ENCODE measurements at places on chromosomes 1 and 21. TPM values are rescaled to one million over a fixed set of nuclear protein-coding genes. Genes with fewer than 3 reads are reported as not detected.

DNA sequence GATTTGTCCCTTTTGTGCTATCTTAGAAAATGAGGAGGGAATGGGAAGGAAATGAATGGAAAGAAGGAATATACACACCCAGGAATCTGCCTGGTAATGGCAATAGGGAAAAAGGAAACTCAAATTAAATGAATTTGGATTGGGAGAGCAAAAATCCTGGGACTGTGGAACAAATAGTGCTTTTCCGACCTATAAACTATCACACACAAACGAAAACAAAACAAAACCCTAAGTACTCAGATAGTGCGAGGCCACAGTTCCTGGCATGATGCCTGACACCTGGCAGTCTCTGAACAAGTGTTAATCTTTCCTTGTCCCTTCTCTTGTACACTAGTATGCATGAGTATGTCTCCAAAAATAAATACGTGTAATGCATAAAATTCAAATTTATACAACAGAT lies 319.8 kb upstream of the SPAG17 start:
- H3K36me3 ChIP-seq = no peaks in the 10 kb centered on the region
- H3K27ac ChIP-seq = no peak overlapping the region
- H3K4me3 ChIP-seq = no peak overlapping the region
- no peaks in the 10 kb centered on the region for H3K27me3 ChIP-seq
- DNase-seq = no peak
- no peaks in the 10 kb centered on the region for H3K4me1 ChIP-seq

DNA sequence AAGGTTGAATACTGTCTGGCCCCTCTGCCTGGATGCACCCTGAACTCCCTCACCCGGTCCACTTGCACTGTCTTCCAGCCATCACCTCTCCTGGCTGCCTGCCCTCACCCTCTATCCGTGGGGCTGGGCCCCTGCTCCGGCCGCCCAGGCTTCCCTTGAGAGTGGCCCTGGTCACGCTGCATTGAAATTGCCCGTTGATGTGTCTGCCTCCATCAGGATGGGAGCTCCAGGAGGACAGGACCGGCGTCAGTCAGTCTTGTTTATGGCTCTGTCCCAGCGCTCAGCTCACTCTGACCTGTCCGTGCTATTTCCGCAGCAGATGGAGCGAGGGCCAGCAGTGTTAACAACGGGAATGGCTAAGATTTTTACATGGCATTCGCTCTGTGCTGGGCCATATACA lies 34.9 kb downstream of the FOXO6 start:
- peak overlapping the region; percentile 1 for H3K4me3 ChIP-seq
- DNase-seq = no peak
- peaks cover 19% of the 10 kb centered on the region for H3K27me3 ChIP-seq
- no peak overlapping the region for H3K27ac ChIP-seq

- no peak overlapping the region for H3K27ac ChIP-seq
- peaks cover 7% of the 10 kb centered on the region for H3K4me1 ChIP-seq
- H3K36me3 ChIP-seq = peaks cover 4% of the 10 kb centered on the region
- H3K4me3 ChIP-seq = no peak overlapping the region
Measured at GRCh38 chr1:53274026-53274425, 35.7 kb upstream of the MAGOH start.

GRCh38 chr1:205514211-205515142 lies 10.0 kb downstream of the CDK18 start:
- H3K36me3 ChIP-seq = no peaks in the 10 kb centered on the region
- H3K27me3 ChIP-seq = no peaks in the 10 kb centered on the region
- DNase-seq = no peak
- H3K4me3 ChIP-seq = no peak overlapping the region

DNA sequence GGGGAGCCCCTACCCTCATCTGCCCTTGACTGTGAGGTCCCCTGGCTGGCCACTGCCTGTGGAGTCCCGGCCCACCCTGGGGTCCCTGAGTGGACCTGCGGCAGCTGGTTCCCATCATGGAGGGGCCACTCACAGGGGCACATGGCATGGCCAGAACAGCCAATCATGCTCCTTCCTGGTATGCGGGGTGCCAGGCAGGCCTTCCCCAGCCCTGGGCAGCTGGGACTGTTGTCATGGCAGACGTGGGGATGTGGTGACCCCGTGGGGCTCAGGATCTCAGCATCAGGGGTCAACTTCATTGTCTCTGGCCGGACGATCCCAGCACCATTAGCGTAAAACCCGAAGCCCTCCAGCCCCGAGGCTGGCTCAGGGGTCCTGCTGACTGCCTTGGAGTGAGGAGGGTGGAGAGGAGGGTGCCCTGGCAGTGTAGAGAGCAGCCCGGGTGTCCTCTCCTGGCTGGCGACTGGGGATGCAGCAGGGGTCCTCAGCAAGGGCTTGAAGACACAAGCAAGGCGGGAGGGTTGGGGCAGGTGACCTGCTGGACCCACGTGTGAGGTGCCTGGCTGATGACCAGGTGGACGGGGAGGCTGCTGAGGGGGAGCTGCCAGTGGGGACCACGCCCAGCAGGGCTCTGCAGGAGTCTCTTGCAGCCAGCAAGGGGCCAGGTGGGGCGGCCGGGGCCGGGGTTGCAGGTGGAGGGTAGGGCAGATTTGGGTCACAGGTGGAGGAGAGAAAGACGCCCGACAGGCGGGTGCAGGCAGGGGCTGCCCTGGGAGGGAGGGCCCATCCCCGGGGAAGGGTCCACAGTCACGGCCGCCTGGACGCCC lies 45.1 kb downstream of the TRIM11 start:
- H3K4me1 ChIP-seq = peaks cover 8% of the 10 kb centered on the region
- no peaks in the 10 kb centered on the region for H3K36me3 ChIP-seq
- H3K27me3 ChIP-seq = no peaks in the 10 kb centered on the region
- H3K4me3 ChIP-seq = no peak overlapping the region
- H3K27ac ChIP-seq = no peak overlapping the region
- DNase-seq = no peak

GRCh38 chr1:160800645-160801408 lies 4.9 kb downstream of the LY9 start:
- H3K27ac ChIP-seq = peak overlapping the region; percentile 88
- H3K4me1 ChIP-seq = peaks cover 75% of the 10 kb centered on the region

- peaks cover 9% of the 10 kb centered on the region for H3K4me1 ChIP-seq
- H3K36me3 ChIP-seq = no peaks in the 10 kb centered on the region
- no peak overlapping the region for H3K4me3 ChIP-seq
- H3K27ac ChIP-seq = no peak overlapping the region
Measured at GRCh38 chr1:154810571-154810970, 59.5 kb downstream of the KCNN3 start.

DNA sequence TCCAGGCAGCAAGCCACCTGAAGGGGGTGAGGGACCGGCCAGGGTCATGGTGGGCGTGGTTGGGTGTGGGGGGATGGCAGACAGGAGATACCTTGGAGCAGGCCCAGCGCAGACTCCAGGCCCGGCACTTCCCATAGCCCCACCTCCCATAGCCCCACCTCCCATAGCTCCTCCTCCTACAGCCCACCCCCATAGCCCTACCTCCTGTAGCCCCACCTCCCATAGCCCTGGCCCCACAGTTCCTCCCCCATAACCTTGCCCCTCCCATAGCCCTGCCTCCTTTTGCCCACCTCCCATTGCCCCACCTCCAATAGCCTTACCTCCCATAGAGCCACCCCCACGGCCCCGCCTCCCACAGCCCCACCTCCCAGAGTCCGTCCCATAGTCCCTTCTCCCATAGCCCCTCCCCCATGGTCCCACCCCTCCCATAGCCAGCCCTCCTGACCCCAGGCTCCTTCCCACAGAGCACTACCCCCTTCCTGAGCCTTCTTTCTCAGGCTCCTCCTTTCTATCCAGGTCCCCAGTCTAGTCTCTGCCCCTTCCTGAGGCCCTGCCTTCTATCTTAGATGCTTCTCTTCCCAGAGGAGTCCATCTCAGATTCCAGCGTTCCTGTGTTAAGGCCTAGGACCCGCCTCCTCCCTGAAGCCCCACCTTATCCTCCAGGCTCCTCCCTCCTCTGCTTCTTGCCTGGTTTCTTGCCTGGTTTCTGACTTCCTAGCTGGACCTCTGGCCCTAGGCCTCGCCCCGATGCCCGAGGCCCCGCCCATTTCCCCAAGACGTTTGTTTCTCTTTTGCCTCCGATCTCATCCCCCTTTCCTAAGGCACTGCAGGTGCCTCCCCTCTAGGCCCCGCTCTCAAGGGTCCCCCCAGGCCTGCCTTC lies 46.8 kb downstream of the PTPRU start:
- peak overlapping the region; percentile 46 for H3K4me3 ChIP-seq
- H3K27ac ChIP-seq = no peak overlapping the region
- peaks cover 7% of the 10 kb centered on the region for H3K27me3 ChIP-seq
- DNase-seq = no peak

DNA sequence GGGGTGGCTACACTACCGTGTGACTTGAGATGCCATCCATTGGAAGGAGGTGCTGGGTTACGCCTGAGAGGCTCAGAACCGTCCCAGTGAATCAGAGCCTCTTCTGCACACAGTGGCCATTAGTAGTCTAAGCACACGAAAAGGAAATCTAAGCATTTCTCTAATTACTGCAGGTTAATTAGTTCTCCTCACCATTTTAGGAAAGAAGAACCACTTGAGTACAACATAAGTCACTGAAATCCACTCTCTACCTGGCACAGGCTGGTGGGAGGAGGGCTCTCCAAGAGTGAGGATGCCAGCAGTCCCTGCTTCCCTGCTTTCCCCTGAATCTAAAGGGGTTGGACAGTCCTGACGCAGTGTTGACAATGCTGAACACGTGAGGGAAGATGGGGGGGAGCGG lies 606.3 kb downstream of the NPHP4 start:
- no peak overlapping the region for H3K27ac ChIP-seq
- no peak for DNase-seq
- H3K27me3 ChIP-seq = no peaks in the 10 kb centered on the region

- H3K27ac ChIP-seq = no peak overlapping the region
- no peak for DNase-seq
- H3K4me3 ChIP-seq = no peak overlapping the region
- peaks cover 37% of the 10 kb centered on the region for H3K27me3 ChIP-seq
- no peaks in the 10 kb centered on the region for H3K4me1 ChIP-seq
Measured at GRCh38 chr1:53568540-53568939, 109.3 kb downstream of the DMRTB1 start.

DNA sequence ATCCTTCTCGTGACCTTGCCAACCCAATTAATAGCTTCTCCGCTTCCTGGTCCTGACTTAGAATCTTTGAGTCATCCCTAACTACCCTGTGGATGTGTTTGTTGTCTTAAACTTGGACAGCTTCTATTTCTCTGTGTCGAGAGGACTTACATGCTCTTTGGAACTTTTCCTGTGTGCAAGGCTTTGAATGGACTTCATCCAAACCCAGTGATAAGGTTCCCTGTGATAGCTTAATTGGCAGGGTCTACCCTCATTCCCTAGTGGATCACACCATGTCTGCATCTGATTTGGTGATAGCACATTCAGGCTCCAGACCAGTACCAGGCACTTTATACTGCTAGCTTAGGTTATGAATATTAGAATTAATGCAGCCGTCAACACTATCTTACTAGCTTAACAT lies 378.2 kb upstream of the KAZN start:
- H3K36me3 ChIP-seq = peaks cover 10% of the 10 kb centered on the region
- H3K4me1 ChIP-seq = no peaks in the 10 kb centered on the region
- no peak overlapping the region for H3K4me3 ChIP-seq
- no peak for DNase-seq
- no peak overlapping the region for H3K27ac ChIP-seq

DNA sequence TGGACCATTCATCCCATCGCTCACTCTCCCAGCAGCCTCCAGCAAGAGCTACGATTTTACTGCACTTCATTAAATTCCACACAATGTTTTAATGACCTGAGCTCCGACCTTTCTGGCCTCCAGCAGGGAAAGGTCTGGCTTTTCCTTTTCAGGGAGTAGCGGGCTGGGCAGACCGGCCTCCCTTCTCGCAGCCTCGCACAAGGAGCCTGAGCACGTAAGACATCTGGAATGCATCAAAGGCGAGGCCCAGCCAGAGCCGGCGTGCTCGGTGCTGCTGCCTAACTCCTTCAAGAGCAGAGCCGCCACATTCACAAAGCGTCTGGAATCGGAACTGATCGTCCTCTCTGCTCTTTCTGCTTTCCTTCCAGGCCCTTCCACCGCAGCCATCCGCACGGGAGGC lies 32.5 kb upstream of the FHAD1 start:
- no peaks in the 10 kb centered on the region for H3K36me3 ChIP-seq
- DNase-seq = no peak
- H3K4me1 ChIP-seq = peaks cover 19% of the 10 kb centered on the region
- peak overlapping the region; percentile 39 for H3K27ac ChIP-seq

GRCh38 chr1:232318143-232318542 lies 311.8 kb downstream of the SIPA1L2 start:
- DNase-seq = no peak
- peaks cover 7% of the 10 kb centered on the region for H3K27me3 ChIP-seq
- H3K27ac ChIP-seq = no peak overlapping the region
- H3K36me3 ChIP-seq = peaks cover 2% of the 10 kb centered on the region
- H3K4me3 ChIP-seq = no peak overlapping the region

- H3K27ac ChIP-seq = no peak overlapping the region
- no peaks in the 10 kb centered on the region for H3K4me1 ChIP-seq
- peaks cover 5% of the 10 kb centered on the region for H3K27me3 ChIP-seq
- no peaks in the 10 kb centered on the region for H3K36me3 ChIP-seq
- DNase-seq = no peak
Measured at GRCh38 chr1:19577561-19577960, 66.5 kb upstream of the NBL1 start.

GRCh38 chr1:159879136-159879535 lies 16.7 kb upstream of the VSIG8 start:
- peaks cover 19% of the 10 kb centered on the region for H3K27me3 ChIP-seq
- DNase-seq = no peak
- no peaks in the 10 kb centered on the region for H3K36me3 ChIP-seq
- no peak overlapping the region for H3K4me3 ChIP-seq
- H3K4me1 ChIP-seq = no peaks in the 10 kb centered on the region
- H3K27ac ChIP-seq = no peak overlapping the region

DNA sequence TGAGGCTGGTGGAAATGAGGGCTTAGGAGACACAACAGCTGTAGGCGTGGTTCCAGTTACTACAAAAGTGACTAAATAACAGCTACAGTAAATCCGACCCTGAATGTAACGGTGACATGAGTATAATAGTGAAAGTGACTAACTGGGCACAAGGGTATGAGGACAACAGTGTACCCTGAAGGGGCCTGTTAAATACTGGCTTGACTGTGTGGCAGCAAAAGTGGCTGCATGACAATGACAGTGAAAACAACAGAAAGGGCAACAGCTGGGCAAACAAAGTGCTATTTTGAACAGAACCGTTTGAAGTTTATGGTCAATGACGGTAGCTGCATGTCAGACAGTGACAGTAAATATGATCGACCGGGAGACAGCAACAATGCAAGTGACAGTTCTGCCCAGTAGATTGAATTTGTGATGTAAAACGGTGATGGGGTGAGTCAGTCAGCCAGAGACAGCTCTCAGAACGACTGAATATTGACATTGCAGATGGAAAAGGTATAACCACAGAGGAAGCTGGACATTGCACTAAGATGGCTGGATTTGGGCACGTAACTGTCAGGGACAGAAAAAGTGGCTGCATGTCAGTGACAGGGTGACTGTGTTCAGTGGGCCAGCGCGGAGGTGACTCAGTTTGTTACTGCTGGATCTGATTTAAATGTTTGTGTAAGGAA lies 1.2 kb upstream of the ZBTB40 start:
- peaks cover 21% of the 10 kb centered on the region for H3K4me1 ChIP-seq
- peak overlapping the region; percentile 79 for H3K27ac ChIP-seq
- no peaks in the 10 kb centered on the region for H3K36me3 ChIP-seq
- DNase-seq = no peak
- H3K27me3 ChIP-seq = no peaks in the 10 kb centered on the region

GRCh38 chr1:28663871-28664470 lies 4.6 kb upstream of the GMEB1 start:
- H3K27me3 ChIP-seq = no peaks in the 10 kb centered on the region
- H3K27ac ChIP-seq = no peak overlapping the region
- peaks cover 6% of the 10 kb centered on the region for H3K4me1 ChIP-seq
- H3K36me3 ChIP-seq = no peaks in the 10 kb centered on the region
- DNase-seq = no peak

Gene TMEM200B
- not detected for total RNA-seq

Gene GRHL3
- not detected for total RNA-seq

Gene INSRR
- total RNA-seq = 0.14 TPM

Gene PI4KB
- total RNA-seq = 69.9 TPM

Gene LMX1A
- total RNA-seq = not detected

Measured in natural killer cell treated with Interleukin-12 subunit alpha and Interleukin-12 subunit beta and Interleukin-15 and Interleukin-18, amount 100 ng/mL, for 72 hours (primary cell).